Astrocyte of the spinal cord (primary cell): ENCODE measurements at places on chromosomes 3 and 15.
A peak's percentile ranks its signal among the peaks of the same experiment; 100 is the strongest.

GRCh38 chr15:38260077-38260476, 7.4 kb downstream of the SPRED1 start:
- DNase-seq: no peak

DNA sequence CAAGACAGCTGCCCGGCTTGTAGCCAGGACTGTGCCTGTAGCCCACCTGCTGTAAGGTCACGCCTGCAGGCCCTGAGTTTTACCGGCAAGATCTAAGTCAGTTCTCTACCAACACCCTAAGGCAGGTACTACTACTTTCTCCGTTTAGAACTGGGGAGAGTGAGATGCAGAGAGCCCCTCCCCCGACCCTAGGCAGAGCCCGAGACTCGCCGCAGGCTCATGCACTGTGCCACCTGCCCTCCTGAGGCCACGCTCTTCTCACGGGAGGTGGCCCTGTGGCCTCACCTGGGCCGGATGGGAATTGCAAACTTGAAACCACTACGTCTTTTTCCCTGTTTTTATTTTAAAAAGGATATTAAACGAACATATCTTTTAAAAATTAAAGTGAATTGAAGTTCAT, 36.9 kb upstream of the PCSK6 start:
- no peak for DNase-seq

DNA sequence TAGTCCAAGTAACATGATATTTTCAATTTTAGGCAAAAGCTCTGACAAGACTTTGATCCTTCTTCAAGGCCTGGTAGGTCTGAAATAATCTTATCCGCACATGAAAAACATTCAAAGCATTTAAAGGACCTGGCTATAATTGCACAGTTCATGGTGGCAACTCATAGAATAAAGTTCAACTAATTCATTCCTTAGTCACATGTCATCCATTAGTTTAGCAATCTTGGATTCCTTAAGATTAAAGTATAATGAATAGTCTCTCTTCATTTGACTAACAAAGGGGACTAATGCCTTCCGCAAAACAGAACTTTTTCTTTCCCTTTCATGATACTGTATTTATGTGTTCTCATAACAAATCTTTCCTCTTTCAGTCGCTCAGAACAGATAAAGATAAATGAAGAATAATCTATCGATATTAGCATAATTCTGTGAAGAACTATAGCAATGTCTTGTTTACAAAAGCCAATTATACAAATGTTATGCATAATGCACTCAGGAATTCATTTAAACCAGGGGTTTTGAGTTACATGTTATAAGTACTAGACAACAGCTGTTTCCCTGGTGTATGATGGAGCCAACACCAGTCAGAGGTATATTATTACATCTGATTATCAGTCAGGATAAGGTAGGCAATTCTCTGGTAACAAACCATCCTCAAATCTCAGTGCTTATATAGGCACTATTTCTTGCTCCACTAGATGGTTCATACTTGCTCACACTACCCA, 172.5 kb downstream of the POTEB3 start:
- no peak for DNase-seq

DNA sequence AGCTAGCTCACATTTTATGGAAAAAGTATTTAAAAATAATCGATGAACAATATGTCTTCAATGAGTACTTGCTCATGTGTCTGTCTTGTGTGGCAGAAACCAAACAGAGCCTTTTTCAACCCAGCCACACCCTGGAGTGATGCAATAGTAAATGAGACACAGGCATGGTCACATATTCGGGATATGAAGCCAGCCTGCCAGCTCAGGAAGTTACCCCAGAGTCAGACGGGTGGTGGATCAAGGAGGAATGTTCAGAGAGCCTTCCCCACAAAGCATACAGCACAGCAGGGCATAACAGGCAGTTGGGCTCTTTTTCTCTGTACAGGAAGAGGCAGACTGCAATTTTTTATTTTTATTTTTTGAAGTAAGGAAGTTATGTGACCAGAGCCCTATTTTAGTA, 27.3 kb downstream of the LARP6 start:
- DNase-seq: peak; percentile 74

DNA sequence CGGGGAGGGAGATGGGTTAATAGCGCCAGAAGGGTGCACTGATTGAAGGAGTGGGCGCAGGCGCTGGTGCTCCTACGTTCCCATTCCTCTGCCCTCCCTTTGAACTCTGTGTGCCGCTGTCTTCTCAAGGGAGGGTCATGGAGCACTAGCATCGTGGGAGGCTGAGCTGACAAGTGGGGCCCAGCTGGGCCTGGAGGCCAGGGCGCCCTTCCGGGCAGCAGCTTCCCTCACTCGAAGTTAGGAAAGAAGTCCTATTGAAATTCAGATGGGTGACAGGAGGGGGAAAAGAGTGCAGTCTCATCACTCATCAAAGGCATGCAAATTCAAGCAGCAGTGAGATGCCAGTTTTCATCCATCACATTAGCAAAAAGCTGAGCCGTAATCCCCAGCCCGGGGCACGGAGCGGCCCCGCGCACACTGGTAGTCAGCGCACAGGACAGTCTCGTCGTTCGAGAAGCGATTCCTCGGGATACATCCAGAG, 128.2 kb downstream of the LRRK1 start:
- no peak for DNase-seq

- no peak for DNase-seq
Observed at GRCh38 chr3:124033360-124034015, 41.6 kb upstream of the ROPN1 start.

GRCh38 chr3:120348065-120348990, 826 bp downstream of the LRRC58 start:
- peak; percentile 3 for DNase-seq

GRCh38 chr3:10290481-10291176, 2.1 kb downstream of the GHRL start:
- DNase-seq: no peak
